Activated T-cell treated with anti-CD3 and anti-CD28 coated beads, Interleukin-2, amount 50 U/mL, for 24 hours (primary cell): ENCODE measurements at places on chromosomes 16 and 17.

DNA sequence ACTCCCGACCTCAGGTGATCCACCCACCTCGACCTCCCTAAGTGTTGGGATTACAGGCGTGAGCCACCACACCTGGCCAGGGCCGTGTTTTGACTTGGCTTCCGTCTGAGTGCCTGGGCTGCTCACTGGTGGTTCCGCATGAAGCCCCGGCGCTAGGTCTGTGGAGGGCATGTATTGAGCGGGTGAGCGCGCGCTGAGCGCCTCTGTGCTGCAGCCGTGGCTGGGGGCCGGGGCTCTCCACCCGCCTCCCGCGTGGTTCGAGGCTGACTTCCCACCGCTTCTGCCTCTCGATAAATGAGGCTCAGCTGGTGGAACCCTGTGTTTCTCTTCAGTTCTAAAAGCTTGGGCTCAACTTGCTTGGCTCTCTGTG lies 38.9 kb upstream of the ATP2A3 start:
- no peak overlapping the region for H3K27ac ChIP-seq
- peaks cover 32% of the 10 kb centered on the region for H3K36me3 ChIP-seq
- no peaks in the 10 kb centered on the region for H3K27me3 ChIP-seq
- H3K4me1 ChIP-seq, result peaks cover 6% of the 10 kb centered on the region
- no peak for DNase-seq

- DNase-seq, result no peak
- no peak overlapping the region for H3K27ac ChIP-seq
- H3K36me3 ChIP-seq, result peaks cover 73% of the 10 kb centered on the region
- no peaks in the 10 kb centered on the region for H3K27me3 ChIP-seq
Measured at GRCh38 chr17:4892499-4893221, 6.7 kb upstream of the C17orf107 start.

DNA sequence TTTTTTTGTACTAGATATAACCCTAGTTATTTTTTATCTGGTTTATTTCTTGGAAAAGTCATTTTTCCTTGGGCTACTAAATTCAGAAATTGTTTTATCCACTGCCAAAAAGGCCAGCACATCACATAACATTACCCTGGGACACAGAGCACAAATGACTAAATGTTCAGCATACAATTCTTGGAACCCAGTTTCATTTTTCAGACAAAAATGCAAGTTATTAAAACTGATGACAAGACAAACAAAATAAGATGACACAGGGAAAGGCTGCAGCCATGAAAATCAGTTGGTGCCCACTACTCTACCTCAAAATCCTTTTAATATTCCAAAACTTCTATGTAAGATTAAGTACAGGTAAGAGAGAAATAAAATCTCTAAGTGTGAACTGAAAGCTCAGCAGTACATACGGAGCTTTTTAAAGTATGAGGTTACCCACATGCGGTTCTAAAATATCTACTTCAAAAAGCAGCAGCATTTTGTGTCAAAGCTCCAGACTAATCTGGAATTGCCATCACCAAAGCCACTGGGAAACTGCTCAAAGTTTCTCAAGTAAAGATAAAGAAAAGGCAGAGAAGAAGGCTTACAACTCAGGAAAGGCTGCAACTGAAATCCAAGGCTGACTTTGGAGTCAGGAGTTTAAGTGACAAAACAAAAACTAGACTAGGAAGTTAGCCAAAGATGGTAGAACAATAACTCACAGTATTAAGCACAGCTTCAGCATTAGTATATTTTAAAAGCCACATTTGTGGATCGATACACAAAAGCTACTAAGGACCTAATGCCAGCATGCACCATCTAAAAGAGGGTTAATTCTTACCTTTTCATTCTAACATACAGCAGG lies 41.4 kb downstream of the AP1G1 start:
- no peak for DNase-seq
- H3K36me3 ChIP-seq, result peaks cover 80% of the 10 kb centered on the region
- H3K4me3 ChIP-seq, result no peak overlapping the region
- H3K4me1 ChIP-seq, result peaks cover 14% of the 10 kb centered on the region
- no peaks in the 10 kb centered on the region for H3K27me3 ChIP-seq

DNA sequence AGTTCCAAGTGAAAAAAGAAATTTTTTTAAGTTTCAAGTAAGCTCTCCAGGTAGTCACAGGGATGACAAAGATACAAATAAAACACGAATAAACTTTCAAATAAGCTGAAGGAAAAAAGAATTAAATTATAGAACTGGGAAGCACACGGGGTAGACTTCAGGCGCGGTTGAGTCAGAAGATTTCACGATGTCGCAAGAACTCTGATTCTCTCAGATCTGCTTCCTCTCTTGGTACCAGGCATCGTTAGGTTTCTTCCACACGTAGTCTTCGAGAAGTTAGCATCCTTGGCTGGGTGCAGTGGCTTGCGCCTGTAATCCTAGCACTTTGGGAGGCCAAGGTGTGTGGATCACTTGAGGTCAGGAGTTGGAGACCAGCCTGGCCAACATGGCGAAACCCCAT lies 784.1 kb upstream of the RBFOX1 start:
- DNase-seq, result no peak
- H3K4me1 ChIP-seq, result no peaks in the 10 kb centered on the region
- no peak overlapping the region for H3K27ac ChIP-seq
- no peak overlapping the region for H3K4me3 ChIP-seq
- H3K36me3 ChIP-seq, result no peaks in the 10 kb centered on the region
- H3K27me3 ChIP-seq, result no peaks in the 10 kb centered on the region

DNA sequence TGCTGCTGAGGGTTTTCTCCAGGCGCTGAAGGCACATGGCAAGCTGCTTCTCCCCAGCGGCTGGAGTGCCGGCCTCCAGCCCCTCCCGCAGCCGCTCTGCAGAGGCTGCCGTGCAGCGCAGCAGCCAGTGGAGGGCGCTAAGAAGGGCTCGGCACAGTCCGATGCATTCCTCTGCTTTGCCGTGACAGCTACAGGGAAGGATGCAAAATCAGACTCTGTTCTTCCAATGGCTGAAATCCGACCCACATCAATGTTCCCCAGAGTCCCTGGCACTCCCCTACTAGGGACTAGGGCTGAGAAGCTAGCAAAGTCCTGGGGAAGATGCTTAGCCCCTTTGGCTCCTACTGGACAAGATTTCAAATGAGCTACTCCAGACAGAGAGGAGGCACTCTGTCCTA lies 19.0 kb downstream of the MED24 start:
- no peak overlapping the region for H3K4me3 ChIP-seq
- H3K36me3 ChIP-seq, result peaks cover 75% of the 10 kb centered on the region
- no peak for DNase-seq
- H3K4me1 ChIP-seq, result no peaks in the 10 kb centered on the region

GRCh38 chr17:52606098-52606497 lies 447.6 kb upstream of the CA10 start:
- H3K4me1 ChIP-seq, result no peaks in the 10 kb centered on the region
- H3K27me3 ChIP-seq, result no peaks in the 10 kb centered on the region
- no peak for DNase-seq
- H3K36me3 ChIP-seq, result no peaks in the 10 kb centered on the region
- H3K27ac ChIP-seq, result no peak overlapping the region
- H3K4me3 ChIP-seq, result no peak overlapping the region

GRCh38 chr16:10266809-10267208 lies 84.6 kb upstream of the GRIN2A start:
- H3K4me1 ChIP-seq, result peaks cover 18% of the 10 kb centered on the region
- no peaks in the 10 kb centered on the region for H3K27me3 ChIP-seq
- no peak overlapping the region for H3K4me3 ChIP-seq
- peak; percentile 33 for DNase-seq
- H3K27ac ChIP-seq, result peak overlapping the region; percentile 83

GRCh38 chr16:64397945-64398508 lies 723.8 kb downstream of the CDH11 start:
- H3K4me1 ChIP-seq, result no peaks in the 10 kb centered on the region
- H3K27me3 ChIP-seq, result no peaks in the 10 kb centered on the region
- H3K4me3 ChIP-seq, result no peak overlapping the region

DNA sequence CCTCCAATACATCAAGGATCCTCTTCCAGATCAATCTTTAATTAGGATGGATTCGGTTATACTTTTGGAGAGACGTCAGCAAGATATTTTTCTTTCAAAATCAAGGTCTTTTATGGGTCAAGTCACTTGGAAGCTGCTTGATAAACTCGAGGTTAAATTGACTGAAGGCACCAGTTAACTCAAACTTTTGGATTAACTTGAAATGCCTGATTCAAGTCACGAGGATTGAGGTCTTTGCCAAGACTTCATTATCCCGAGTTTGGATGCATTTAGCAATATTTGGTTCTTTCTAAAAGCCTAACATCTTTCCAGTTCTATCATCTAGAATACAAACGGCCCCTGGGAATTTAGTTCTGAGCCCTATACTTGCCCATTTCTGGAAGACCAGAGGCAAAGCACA lies 82.9 kb downstream of the MYH11 start:
- H3K4me1 ChIP-seq, result no peaks in the 10 kb centered on the region
- no peak overlapping the region for H3K4me3 ChIP-seq
- H3K36me3 ChIP-seq, result no peaks in the 10 kb centered on the region
- no peak for DNase-seq
- H3K27me3 ChIP-seq, result no peaks in the 10 kb centered on the region
- no peak overlapping the region for H3K27ac ChIP-seq

GRCh38 chr17:27498615-27499309 lies 42.5 kb downstream of the KSR1 start:
- no peak overlapping the region for H3K4me3 ChIP-seq
- peaks cover 30% of the 10 kb centered on the region for H3K4me1 ChIP-seq
- H3K27ac ChIP-seq, result no peak overlapping the region
- DNase-seq, result no peak
- peaks cover 73% of the 10 kb centered on the region for H3K36me3 ChIP-seq

GRCh38 chr16:61421111-61421510 lies 615.1 kb downstream of the CDH8 start:
- no peaks in the 10 kb centered on the region for H3K36me3 ChIP-seq
- no peak for DNase-seq
- no peaks in the 10 kb centered on the region for H3K4me1 ChIP-seq
- no peak overlapping the region for H3K27ac ChIP-seq
- H3K27me3 ChIP-seq, result no peaks in the 10 kb centered on the region
- H3K4me3 ChIP-seq, result no peak overlapping the region

DNA sequence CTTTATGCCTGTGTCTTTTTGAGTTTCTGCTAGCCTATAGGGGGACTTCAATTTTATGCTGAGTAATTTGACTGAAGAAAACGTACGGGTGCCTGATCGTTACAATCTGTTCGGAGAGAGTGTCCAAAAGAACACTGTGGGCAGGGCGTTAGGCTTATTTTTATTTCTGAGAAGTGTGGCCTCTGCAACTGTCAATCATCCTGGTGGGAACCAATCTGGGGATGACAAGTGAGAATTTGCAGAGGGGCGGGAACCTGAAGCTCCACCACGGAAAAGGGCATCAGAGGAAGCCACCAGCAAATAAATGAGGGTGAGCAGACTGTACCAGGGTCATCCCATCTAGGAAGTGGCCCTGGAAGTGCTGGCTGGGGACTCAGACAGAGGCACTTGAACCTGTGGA lies 12.0 kb upstream of the CDYL2 start:
- H3K36me3 ChIP-seq, result no peaks in the 10 kb centered on the region
- H3K4me3 ChIP-seq, result no peak overlapping the region
- H3K27me3 ChIP-seq, result peaks cover 15% of the 10 kb centered on the region
- H3K4me1 ChIP-seq, result no peaks in the 10 kb centered on the region
- no peak overlapping the region for H3K27ac ChIP-seq

- no peak overlapping the region for H3K4me3 ChIP-seq
- DNase-seq, result no peak
- H3K4me1 ChIP-seq, result no peaks in the 10 kb centered on the region
- H3K27me3 ChIP-seq, result no peaks in the 10 kb centered on the region
- H3K36me3 ChIP-seq, result no peaks in the 10 kb centered on the region
Measured at GRCh38 chr16:73231944-73232554, 184.1 kb upstream of the ZFHX3 start.

GRCh38 chr17:58333736-58334207 lies 5.2 kb upstream of the TSPOAP1 start:
- peaks cover 4% of the 10 kb centered on the region for H3K27me3 ChIP-seq
- H3K27ac ChIP-seq, result peak overlapping the region; percentile 100
- peaks cover 53% of the 10 kb centered on the region for H3K4me1 ChIP-seq
- peak; percentile 67 for DNase-seq

DNA sequence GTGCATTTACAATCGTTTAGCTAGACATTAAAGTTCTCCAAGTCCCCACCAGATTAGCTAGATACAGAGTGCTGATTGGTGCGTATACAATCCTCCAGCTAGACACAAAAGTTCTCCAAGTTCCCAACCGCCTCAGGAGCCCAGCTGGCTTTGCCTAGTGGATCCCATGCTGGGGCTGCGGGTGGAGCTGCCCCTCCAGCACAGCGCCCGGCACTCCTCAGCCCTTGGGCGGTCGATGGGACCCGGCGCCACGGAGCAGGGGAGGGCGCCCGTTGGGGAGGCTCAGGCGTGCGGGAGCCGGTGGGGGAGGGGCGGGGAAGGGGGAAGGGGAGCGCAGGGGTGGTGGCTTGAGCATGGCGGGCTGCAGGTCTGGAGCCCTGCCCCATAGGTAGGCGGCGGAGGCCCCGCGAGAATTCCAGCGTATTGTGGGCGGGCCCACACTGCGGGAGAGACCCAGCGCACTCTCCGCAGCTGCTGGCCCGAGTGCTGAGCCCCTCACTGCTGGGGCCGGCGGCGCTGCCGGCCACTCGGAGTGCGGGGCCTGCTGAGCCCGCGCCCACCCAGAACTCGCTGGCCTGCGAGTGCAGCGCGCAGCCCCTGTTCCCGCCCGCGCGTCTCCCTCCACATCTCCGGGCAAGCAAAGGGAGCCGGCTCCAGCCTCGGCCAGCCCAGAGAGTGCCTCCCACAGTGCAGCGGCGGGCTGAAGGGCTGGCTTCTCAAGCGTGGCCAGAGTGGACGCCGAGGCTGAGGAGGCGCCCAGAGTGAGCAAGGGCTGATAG lies 907.5 kb downstream of the CDH8 start:
- no peaks in the 10 kb centered on the region for H3K27me3 ChIP-seq
- H3K4me1 ChIP-seq, result no peaks in the 10 kb centered on the region
- H3K27ac ChIP-seq, result no peak overlapping the region
- H3K36me3 ChIP-seq, result no peaks in the 10 kb centered on the region
- no peak overlapping the region for H3K4me3 ChIP-seq

DNA sequence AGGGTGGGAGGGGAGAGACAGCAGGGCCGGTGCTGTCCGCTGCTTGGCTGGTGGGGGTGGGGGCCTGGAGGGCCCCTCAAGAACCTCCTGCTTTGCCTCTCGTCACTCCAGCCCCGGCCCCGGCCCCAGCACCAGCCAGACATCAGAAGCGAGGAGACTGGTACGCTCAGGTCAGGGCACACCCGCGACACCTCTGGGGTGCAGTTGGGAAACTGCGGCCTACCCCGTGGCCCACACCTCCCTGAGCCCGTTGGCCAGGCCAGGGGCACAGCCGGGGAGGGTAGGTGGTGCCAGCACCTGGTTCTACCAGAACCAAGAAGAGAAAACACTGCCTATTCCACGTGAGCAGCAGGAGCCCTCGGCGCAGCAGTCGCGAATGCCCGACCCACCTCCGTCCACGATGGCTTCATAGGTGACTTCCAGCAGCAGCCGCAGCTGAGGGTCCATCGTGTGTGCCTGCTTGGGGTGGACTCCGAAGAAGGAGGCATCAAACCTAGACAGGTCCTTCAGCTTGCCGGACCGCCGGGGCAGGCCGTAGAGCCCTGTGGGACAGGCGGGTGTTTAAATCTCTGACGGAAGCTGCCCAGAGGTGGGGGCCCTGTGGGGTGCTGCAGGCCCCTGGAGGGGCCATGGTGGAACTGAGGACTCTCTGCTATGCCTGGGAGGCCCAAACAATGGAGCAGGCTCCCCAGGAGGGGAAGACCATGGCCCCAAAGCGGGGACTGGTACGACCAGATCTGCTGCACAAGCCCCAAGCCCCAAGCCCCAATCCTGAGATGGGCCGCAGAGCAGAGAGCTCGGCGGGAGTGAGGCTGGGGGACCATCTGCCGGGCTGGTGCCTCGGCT lies 2.9 kb downstream of the FASN start:
- peaks cover 67% of the 10 kb centered on the region for H3K36me3 ChIP-seq
- no peak for DNase-seq
- H3K27me3 ChIP-seq, result no peaks in the 10 kb centered on the region
